A549 treated with ZK216348 at 1 μM for 4 hours (cell line): ENCODE measurements at places on chromosomes 7 and 10. TPM values are rescaled to one million over a fixed set of nuclear protein-coding genes. Genes with fewer than 3 reads are reported as not detected.

The FRMPD2 gene
- total RNA-seq = 0.13 TPM in 1 of 5 replicates, not detected in the others

The PARD3 gene
- total RNA-seq = 62.4 to 85.0 TPM (median 68.7 TPM) in 5 replicates

The CYP2C18 gene
- total RNA-seq = 0.11 to 0.12 TPM in 2 of 5 replicates, not detected in the others

The ZC3HAV1L gene
- total RNA-seq = 4.2 to 9.8 TPM (median 6.5 TPM) in 5 replicates

The TWIST1 gene
- 2.2 to 3.9 TPM (median 3.4 TPM) in 5 replicates for total RNA-seq

The DYDC2 gene
- 0.36 TPM in 1 of 5 replicates, not detected in the others for total RNA-seq

The ODAD2 gene
- total RNA-seq = not detected in 5 replicates
